ENCODE measurements at places on chromosomes 1 and 21.

- peak; percentile 57 for DNase-seq
These were observed 62.8 kb downstream of the SLX9 start for GRCh38 chr21:45002381-45003204.

GRCh38 chr1:2078170-2078569, 28.0 kb downstream of the PRKCZ start:
- DNase-seq = no peak

DNA sequence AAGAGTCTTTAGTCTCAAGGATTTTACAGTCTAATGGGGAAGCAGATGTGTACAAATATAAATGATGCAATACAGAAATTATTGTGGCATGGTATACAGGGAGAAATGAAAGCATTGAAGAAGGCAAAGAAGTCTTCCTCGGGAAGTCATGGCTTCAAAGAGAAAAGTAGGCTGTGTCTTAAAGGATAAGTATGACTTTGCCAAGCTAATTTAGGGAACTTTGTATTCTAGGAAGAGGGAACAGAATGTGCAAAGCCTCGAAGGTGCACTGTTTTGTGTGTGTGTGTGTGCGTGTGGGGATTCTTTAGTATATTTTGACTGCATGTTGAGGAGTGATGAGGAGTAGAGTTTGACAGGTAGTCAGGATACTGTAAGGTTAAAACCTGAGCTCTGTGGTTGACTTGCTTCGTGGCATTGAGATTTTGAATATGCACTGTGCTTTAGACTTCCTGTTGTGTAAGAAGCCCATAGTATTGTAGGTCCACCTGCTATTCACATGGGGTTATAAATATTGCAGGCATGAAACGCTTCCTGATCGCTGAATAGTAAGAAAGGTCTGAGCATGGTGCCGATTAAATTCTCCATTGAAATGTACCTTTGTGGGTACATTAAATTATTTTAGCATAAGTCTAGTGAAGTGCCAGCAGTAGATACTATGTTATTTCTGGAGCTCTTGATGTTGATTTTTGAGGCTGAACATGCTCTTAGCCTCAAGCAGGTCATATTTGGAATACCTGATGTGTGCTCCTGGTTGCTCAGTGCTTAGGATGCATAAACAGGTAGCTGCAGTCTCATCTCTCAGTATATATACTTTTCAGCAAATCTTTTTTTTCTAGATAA, 8.0 kb downstream of the SMAP2 start:
- DNase-seq = no peak

DNA sequence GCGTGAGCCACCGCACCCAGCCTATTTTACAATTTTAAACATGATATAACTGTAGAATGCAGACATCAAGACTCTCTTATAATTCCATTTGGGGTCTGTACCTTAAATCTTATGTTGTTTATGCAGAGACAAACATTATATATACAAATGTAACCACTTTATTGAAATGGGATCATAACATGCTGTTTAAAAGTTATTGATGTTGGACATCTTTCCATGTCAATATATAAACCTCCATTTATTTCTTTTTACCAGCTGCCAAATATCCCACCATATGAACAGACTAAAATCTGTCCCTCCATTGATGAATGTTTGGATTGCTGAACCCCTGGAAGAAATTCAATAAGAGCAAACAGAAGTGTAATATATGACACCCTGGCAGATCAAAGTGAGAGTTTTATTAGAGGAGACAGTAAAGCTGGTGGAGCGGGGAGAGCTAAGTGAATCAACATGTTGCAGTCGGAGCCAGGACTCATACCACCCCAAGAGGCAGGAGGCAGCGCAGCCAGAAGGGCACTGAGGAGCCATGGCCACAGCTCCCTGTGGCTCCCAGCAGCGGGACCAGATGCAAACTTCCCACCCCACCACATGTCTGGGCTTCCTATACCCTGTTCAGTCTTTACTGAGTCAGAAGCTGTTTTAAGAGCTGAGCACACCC, 4.7 kb upstream of the PCSK9 start:
- DNase-seq = no peak

- DNase-seq = no peak
These were observed 182.2 kb downstream of the DHRS3 start for GRCh38 chr1:12435639-12436344.

DNA sequence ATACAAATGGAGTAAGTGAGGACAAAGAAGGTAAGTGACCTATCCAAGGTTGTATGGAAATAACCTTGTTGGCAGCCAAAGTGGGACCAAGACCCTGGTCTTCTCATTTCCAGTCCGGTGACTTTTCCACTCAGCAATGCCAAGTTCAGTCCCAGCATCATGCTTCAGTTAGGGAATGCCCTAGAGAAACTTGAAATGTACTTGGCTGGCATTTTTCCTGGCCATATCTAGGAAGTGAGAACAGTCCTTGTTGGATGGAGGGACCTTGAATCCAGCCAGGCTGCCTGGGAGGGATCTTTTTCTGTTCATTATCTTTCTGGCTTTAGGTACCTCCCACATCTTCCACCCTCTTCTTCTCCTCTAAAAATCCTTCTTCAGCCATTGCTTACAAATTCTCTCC, 76.8 kb upstream of the UBE2U start:
- no peak for DNase-seq

GRCh38 chr1:12296016-12296415, 66.2 kb downstream of the VPS13D start:
- no peak for DNase-seq

GRCh38 chr1:21264898-21265297, 25.4 kb downstream of the ECE1 start:
- peak; percentile 38 for DNase-seq

DNA sequence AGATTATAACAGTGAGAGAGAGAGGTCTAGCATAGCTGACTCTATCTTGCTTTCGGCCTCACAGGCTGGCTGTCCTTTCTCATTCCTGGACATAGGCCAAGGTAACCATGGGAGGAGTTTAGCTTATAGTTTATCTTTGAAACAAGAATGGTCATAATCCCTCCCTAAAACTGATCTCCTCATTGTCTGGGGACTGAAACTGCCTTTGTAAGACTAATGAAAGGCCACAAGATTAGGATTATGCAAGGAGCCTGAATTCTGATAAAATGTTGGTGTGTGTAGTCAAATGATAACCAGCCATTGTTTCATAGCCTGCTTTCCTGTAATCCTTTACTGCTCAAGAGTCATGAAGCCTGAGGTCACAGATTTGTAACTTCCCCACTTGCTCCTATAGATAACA, 131.9 kb upstream of the LYPLAL1 start:
- no peak for DNase-seq

GRCh38 chr1:107474877-107475612, 334.2 kb downstream of the NTNG1 start:
- DNase-seq = no peak

GRCh38 chr1:53316766-53317581, 10.9 kb downstream of the LRP8 start:
- DNase-seq = peak; percentile 86

DNA sequence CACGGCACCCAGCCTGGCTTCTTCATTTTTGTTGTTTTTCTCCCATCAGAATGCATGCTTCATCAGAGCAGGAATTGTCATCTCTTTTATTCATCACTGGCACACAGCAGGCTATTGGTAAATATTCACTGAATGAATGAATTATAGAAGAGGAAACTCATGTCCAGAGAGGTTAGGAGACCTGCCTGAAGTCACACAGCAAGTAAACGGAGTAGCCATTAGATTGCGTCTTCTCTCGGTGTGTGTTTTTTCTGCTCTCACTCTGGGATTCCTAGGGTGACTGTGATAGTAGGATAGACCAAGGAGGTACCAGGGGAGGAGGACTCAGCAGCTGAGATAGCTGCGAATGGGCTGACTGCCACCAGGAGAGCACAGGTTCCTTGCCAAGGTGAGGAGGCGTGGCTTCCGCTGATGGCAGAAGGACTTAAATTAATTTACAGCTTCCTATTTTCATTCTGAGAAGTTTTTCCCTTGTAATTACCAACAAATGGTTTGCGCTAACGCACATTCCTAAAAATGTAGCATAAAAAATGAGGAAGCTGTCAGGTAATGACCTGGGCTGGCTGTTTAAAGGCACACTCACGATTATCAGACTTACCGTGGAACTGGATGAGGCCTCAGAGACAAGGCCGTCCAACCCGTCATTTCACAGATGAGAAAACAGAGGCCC, 4.5 kb upstream of the NCMAP start:
- no peak for DNase-seq

DNA sequence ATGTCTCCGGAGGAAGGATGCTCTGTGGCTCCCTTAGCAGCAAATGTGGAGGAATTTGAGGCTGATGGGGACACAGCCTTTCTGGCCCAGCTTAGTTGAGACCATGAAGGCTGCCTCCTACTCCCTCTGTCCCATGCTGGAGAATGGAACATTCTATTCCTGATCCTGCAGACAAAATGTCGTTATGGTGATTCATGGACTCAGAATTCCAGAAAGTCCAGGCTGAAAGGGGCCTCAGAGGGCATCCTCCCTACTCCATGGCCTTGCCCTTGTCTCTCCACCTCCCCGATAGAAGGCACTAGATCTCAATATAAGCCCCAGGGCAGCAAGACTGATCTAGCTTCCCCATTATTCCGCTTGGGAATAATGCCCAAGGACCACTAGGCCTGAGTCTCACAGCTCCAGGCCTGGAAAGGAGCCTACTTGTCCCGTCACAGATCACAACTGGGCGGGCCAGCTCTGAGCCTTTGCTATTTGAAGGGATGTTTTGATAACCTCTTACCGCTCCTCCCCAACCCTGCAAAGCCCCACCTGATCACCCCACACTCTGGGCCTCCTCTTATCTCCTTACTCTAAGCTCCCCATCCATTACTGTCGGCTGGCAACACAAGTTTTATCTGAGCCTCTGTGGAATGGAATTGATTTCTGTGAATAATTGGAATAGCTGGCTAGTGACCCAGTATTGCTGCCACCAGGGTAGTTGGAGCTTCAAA, 52.8 kb upstream of the TRABD2B start:
- no peak for DNase-seq

- no peak for DNase-seq
These were observed 55.1 kb downstream of the PCBP3 start for GRCh38 chr21:45698493-45699184.

- no peak for DNase-seq
These were observed 133.5 kb upstream of the DPYD start for GRCh38 chr1:98054367-98054701.

DNA sequence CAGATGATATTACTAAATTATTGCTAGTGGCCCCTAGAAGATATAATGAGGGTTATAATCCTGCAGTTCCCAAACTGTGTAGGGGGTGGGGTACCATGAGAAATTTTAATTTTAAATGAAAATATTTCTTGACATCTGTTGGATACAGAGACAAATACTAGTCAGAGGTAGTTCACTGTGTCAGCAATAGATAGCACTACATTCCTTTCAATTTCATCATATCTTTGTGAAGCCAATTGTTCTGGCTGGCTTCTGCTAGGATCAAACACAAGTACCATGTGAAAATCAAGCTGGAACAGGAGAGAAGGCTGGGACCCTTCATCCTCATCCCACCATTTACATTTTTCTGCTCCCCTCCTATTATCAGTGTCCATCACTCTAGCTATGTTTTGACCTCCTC, 208.1 kb downstream of the USH2A start:
- no peak for DNase-seq

DNA sequence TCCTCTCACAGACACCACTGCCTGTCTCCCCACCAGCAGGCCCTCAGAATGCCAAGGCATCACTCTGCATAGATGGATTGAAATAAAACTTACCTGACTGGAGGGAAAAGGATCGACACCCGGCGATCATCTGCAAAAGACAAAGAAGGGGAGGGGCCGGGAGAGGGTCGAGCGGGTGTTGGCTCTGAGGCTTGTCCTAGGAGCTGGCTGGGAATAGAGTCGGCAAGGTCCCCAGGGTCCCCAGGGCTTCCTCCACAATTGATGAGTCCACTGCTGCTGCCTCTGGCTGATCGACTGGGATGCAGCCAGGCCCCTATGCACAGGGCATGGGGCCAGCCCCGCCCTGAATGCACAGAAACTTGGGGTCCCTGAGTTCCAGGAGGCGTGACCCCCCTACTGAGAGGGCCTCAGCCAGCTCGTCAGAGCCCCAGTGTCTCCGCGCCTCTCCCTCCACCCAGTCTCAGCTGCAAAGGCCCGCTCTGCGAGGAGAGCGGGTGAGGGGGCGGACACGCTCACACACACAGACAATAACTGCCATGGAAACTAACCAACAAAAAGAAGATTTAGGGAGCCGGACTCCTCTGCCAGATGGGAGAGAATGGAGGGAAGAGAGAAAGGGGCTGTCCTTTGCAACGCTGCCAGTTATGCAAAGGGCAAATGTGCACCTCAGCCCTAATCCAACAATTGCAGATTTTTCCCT, at the start of gene KLHDC8A:
Gene KLHDC8A, minus strand, starts transcription at position 483 of the 700 bp plus-strand sequence. CDS start 13,318 bp downstream, outside the sequence.
- no peak for DNase-seq

DNA sequence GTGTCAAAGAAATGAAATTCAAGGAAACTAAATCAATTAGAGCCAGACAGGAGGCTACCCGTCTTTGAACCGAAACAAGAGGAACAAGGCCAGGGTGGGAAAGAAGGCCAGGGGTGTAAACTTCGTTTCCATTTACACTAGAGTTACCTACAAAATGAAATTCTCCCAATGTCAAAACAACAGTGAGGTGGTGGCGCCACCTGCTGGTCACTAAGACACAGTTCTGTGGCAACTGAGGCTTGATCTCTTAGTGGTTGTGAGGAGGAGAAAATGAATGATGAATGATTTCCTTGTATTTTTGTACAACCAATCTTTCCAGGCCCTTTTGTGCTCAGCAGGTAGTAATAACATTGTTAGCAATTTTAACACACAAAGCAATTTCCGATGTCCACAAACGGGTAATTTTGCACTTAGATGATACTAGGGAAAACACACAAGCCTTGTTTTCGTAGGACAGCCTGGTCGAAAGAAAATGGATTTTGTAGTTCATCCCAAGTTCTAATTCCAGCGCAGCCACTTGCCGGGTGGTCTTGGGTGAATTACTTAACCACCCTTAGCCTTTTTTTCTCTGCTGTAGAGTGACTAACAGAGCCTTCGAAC, 54.8 kb upstream of the SOD1 start:
- DNase-seq = peak; percentile 90

DNA sequence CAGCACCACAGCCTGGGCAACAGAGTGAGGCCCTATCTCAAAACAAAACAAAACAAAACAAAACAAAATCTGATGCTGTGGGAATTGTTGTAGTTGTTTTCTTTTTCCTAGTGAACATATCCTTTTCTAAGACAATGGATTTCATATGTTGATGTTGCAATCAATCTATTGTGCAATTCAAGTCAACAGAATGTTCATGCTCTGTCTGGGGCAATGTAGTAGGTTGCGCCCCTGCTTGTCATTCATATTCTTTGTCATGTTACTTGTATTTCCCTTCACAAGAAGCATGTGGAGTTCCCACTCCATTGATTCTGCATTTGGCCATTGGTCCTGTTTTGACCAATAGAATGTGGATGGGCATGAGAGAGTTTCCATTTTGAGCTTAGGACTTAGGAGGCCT, 223.9 kb downstream of the DUSP10 start:
- no peak for DNase-seq
